ENCODE measurements at places on chromosomes 5 and 9.

DNA sequence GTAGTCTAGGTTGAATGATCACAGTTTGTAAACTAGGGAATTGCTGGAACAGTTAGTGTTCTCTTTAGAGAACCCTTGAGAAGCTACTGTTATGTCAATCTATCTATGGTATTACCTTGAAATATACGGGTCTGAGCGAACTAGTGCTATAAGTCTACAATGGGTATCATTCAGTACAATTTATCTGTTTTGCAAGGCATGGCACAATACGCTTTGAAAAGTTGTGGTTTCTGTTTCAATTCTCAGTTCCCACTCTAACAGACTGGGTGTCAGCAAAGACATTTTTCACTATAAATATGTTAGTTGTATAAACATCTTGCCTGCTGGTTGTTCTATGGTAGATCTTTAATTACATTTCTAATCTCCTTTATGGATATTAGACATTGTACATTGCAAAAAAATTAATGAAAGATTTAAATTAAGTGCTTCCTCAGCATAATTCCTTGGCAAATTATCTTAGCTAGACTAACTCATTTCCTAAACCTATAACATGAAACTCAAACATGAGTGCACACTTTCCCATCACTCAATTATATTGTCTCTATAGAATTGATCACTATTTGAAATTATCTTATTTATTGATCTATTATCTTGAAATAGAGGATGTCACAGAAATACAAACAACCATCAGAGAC lies 24.9 kb upstream of the SLCO6A1 start:
- DNase-seq: no peak

- peak; percentile 18 for DNase-seq
These were observed 72.0 kb downstream of the RETREG1 start for GRCh38 chr5:16544607-16545374.

GRCh38 chr9:134437403-134438194 lies 111.3 kb downstream of the RXRA start:
- no peak for DNase-seq

DNA sequence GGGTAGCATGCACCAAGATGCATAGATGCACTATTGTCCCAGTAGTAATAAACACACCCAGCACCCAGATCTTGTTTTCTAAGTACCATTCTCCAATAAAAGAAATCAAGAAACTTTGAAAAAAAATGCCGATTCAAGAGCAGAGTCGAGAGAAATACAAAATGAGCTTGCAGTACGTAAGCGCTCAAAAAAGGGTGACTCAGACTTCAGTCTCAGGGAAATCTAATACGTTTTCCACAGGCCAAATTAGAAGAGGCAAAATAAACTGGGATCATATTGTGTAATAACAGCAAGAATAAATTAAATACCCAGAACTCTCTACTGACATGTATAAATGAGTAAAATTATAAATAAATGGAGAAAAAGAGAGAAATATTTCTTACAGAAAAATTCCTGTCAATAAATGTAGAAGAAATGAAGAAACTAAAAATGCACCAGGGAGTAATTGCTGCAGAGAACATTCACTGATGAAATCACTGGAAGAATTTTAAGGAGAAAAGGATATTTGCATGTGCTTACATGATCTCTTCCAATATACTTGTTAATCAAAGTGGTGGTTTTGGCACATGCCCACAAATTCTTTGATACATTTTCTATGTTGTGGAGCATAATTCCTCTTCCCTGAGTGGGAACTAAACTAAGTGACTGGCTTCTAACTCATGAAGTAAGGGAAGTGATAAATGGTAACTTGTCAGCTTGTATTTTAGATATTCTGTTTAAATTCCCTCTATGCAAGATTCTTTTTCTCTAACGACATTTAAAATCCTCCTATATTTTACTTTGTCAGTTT lies 567.6 kb upstream of the ADAMTS16 start:
- peak; percentile 94 for DNase-seq

DNA sequence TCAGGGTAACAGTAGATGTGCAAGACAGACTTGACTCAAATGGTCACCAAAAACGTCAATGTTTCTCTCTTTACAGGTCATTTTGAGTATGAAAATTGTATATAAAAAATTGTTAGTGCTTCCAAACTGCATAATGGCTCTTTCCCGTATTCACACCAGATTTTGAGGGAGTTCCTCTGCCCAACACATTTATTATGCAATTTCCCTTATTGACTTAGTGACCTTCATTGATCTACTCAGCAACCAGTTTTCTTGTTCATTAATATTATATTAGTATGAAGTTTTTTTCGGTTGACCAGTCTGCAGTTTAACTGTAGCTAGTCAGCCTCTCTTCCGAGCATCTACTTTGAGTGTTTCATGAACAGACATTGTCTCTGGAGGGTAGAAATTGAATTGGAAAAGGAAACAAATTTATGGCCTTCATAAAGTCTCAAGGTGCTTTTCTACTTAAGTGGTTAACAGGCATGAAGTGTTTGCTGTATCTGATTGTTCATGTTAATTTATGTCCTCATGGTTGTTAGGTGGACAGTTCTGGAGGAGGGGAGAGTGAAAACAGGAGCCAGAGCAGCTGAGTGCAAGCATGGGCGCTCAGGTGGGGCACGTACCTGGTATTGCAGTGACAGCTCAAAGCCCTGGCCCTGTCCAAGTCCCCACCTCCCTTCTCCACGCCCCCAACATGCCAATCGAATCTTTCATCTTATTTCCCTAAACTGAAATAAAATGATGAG lies 240.2 kb downstream of the RFK start:
- no peak for DNase-seq

DNA sequence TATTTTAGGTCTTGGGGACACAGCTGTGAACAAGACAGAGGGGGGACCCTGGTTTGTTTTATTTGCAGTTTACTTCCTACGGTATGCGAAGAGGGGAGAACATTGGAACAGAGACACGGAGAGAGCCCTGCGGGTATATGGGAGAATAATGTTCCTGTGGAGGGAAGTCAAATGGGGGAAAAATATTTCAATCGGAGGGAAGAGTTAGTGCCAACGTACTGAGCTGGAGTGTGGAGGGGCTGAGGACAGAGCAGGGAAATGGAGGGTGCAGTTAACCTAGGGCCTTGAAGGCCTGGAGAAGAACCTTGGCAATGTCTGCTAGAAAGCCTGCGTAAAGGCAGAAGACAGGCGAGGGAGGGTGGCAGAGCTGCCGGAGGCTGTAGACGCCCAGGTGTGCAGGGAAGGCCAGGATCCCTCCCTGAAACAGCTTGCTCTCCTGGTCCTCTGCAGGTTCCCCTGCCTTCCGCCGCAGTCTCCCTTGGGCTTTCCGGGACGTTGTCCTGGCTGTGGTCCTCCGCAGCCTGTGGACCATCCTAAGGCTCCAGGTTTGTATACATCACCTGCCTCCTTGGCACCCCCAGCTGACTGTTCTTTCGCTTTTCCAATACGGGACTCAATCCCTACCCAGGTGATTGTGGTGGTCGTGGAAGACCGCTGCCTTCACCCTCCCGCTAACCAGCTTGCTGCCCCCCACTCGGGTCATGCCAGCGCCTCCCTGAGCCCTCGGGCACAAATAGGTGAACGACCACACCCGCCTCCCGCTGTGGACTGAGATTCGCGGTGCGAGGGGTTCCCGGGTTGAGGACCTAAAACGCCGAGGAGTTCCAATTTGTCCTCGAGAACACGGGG lies 1.9 kb upstream of the RACK1 start:
- DNase-seq: no peak

- DNase-seq: no peak
These were observed 315.2 kb upstream of the ACO1 start for GRCh38 chr9:32069169-32069813.

- DNase-seq: peak; percentile 16
These were observed 425.3 kb upstream of the CDH6 start for GRCh38 chr5:30768056-30768690.

DNA sequence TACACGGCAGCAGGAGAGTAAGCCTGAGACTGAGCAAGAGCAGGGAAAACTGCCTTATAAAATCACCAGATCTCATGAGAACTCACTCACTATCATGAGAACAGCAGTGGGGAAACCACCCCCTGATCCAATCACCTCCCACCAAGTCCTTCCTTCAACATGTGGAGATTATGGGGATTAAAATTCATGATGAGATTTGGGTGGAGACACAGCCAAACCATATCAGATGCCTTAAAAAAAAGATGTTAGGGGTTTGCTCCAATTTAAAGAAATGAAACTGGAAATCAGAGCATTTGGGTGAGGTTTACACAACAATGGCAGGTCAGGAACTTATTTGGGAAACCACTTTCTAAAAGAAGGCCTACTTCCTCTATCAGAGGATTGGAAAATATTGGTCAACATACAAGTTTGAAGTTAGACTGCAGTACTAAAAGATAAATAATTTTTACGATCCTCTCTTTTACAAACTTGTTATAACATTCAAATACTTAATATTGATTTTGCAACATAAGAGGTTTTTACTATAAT lies 105.1 kb downstream of the FBN2 start:
- no peak for DNase-seq

GRCh38 chr9:20197976-20198685 lies 409.3 kb upstream of the SLC24A2 start:
- peak; percentile 22 for DNase-seq

- no peak for DNase-seq
These were observed 816.8 kb downstream of the MTRR start for GRCh38 chr5:8685704-8686103.

- DNase-seq: peak; percentile 84
These were observed 504.4 kb upstream of the WWC1 start for GRCh38 chr5:167786871-167787578.

- no peak for DNase-seq
These were observed 111.0 kb upstream of the PLCXD3 start for GRCh38 chr5:41621420-41621819.

DNA sequence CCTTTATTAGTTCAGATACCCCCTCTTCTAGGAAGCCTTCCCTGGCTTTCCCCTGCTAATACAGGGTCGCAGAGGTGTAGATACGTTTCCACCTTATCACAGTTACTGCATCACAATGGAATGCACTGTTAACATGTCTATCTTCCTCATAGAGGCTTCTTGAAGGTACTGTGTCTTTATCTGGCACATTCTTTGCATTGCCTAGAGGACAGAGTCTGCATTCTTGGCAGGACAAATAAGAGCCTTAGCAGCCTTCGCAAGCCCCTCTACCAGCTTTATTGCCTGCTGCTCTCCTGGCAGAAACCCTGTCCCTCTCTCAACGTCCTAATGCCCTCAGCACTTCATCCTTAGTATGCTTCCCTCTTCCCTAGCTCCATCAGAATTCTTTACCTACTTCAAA lies 31.6 kb downstream of the SLC1A3 start:
- DNase-seq: no peak

GRCh38 chr5:60463179-60463868 lies 236.6 kb downstream of the DEPDC1B start:
- DNase-seq: peak; percentile 30

DNA sequence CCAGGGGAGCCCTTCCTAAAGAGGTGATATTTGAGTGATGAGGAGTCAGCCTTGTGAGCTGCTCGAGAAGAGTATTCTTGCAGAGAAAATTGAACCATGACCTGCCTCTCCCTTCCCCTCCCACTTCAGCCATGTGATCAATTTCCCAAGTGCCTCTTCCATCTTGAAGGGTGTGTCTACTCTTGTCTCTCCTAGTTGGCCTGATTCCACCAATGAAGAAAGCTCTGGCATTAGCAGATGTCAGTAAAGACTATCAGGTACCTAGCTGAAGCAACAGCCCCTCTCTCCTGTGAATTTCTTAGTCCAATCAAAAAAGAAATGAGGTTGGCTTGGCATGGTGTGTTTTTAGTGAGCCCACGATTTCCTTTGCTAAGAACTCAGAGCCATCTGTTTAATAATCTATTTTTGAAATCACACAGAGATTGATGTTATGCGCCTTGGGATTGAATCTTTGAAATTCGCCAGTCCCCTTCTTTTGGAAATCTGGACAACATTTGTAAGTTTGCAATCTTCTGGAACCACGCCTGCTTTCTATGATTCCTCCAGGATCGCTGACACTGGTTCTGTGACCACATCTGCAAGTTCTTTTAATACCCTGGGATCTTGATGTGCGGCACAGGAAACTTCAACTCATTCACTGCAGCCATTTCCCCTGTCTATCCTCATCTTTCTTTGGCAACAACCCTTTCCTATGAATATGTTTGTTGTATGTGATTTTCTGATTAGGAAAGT lies 404.6 kb downstream of the DMRT2 start:
- DNase-seq: peak; percentile 3

DNA sequence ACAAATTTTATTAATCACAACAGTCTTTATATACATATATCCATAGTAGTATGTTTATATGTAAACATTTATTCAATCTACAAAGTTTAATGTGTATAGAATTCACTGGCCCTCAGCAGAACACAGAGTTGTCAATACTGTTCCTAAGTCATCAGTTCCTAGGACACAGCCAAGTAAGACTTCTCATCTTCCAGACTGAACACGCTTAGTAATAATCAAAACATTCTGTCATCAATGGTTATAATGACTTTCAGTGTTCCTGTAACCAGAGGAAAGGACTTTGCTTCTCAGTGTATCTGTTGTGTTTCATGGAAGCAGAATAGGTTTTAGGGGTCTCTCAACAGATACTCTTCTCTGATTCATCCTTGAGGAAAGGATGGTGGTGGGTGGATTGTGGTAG lies 82.2 kb downstream of the SMIM23 start:
- DNase-seq: peak; percentile 40

- DNase-seq: peak; percentile 48
These were observed 43.4 kb downstream of the LRRTM2 start for GRCh38 chr5:138831703-138832102.

DNA sequence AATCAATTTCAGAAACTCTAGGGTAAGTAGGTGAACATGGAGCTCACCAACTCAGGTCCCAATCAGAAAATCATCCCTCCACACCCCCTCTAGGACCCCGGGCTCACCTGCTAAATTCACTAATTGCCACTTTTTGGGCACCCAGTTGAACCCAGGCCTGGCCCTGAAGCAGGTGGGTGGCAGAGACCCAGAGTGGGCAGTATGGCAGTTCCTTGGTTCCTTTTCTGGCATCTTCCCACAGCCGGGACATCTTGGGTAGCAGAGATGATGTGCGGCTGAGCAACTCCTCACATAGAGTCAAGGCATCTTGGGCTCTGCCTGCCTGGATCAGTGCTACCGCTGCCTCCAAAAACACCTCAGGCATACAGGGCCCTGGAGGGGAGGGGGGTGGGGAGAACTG lies 2.9 kb upstream of the VCP start:
- no peak for DNase-seq

DNA sequence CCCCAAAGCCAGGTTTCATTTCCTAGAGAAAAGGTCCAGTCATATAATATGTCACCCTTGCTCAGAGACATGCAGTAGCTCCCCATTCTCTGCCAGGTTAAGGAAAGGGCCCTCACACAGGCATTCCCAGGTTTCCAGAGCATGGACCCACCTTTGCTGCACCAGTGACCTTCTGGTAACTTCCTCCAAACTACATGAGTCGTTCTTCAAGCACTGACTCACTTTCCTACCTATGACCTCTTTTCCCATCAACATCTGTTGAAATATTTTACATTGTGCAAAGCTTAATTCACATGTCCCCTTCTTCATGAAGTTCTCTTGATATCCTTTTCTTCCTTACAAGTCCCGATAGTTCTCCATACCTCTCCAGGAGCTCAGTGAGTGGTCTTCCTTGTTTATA lies 25.9 kb downstream of the SH3TC2 start:
- DNase-seq: no peak

DNA sequence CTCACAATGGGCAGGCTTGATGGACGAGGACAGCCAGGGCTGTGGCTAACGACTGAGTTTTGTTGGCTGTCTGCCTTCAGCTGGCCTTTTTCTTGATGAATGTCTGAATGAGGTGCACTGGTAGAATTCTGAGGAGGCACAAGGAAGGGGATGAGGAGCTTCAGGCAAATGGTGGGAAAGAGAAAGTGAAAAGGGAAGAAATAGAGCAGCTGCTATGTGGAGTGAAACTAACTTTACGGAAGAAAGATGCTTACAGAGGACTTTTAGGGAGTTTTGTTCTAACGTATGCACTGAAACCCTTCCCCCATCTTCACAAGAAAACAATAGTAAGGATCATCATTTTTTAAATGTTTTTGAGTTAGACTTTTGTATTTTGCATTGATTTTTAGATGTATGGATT lies 45.3 kb downstream of the OR2K2 start:
- DNase-seq: no peak

Data from fibroblast of skin of abdomen (primary cell).